GM12878 (cell line): ENCODE measurements at places on chromosomes 2 and 18. TPM values are rescaled to one million over a fixed set of nuclear protein-coding genes. Genes with fewer than 3 reads are reported as not detected.

The LPIN2 gene
- 14.2 and 15.5 TPM in 2 replicates for polyA plus RNA-seq

The SCYGR3 gene
- polyA plus RNA-seq: not detected in 2 replicates

The RGPD3 gene
- 0.03 and 0.09 TPM in 2 replicates for polyA plus RNA-seq

The FOXD4L1 gene
- not detected in 2 replicates for polyA plus RNA-seq

The TRABD2A gene
- 3.1 and 3.4 TPM in 2 replicates for polyA plus RNA-seq

The TRIM54 gene
- polyA plus RNA-seq: not detected in 2 replicates

The ALK gene
- polyA plus RNA-seq: not detected in 2 replicates

The M1AP gene
- polyA plus RNA-seq: not detected in 2 replicates

The SERPINB12 gene
- polyA plus RNA-seq: not detected in 2 replicates

The CNOT11 gene
- polyA plus RNA-seq: 44.1 and 47.4 TPM in 2 replicates

The C2orf72 gene
- not detected in 2 replicates for polyA plus RNA-seq

The KLHL30 gene
- polyA plus RNA-seq: 0.05 TPM in 1 of 2 replicates, not detected in the other

The REG3A gene
- polyA plus RNA-seq: not detected in 2 replicates

The FN1 gene
- polyA plus RNA-seq: 5.7 and 8.1 TPM in 2 replicates

The DNAJC5G gene
- not detected in 2 replicates for polyA plus RNA-seq

The VWA3B gene
- polyA plus RNA-seq: 0.23 TPM in 1 of 2 replicates, not detected in the other

The COBLL1 gene
- not detected in 2 replicates for polyA plus RNA-seq

The SCN1A gene
- polyA plus RNA-seq: not detected in 2 replicates

The MLPH gene
- not detected in 2 replicates for polyA plus RNA-seq

The SFTPB gene
- polyA plus RNA-seq: not detected in 2 replicates

The AMER3 gene
- not detected in 2 replicates for polyA plus RNA-seq

The TTN gene
- polyA plus RNA-seq: 1.7 and 2.7 TPM in 2 replicates

The AKAIN1 gene
- not detected in 2 replicates for polyA plus RNA-seq
